ENCODE measurements at places on chromosomes 16 and 17.

DNA sequence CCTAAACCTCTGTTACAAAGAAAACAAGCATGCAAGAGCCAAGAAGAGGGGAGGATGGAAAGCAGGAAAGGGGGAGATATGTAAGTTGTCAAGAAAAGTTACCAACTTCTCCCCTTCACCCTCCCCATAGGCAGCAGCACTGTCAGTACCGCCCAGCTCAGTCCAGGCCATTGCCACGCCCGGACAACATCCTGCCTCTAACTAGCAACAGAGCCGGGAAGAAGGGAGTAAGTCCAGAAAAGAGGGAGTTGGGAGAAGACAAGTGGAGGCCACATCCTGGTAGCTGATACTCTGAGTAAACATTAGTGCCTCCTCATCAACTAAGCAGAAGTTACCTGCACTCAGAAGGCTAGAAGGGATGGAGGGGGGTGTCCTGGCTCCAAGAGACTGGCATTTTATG, 113.6 kb downstream of the SMG6 start:
- DNase-seq, result no peak

DNA sequence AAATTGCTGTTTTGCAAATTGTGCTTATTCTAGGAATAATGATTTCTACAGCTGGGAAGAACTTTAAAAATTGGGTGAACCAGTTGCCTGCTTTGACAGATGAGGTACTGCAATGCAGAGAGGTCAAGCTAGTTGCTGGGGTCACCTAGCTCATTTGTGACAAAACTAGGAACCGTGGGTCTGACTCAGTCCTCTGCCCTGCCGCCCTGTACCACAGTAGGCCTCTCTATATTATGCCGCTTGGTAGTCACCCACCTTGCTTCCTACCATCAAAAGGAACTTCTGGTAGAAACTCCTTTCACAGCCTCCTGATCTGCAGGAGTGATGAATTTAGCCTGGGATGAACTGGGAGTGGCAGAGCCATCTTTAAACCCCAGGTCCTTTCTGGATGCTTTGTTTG, 105.7 kb downstream of the PITPNC1 start:
- no peak for DNase-seq

- DNase-seq, result no peak
These were observed at the start of gene CD300LD for GRCh38 chr17:74592087-74592990. Gene CD300LD (minus strand): TSS chr17:74592283. CDS start chr17:74592202, 81 bp downstream.

DNA sequence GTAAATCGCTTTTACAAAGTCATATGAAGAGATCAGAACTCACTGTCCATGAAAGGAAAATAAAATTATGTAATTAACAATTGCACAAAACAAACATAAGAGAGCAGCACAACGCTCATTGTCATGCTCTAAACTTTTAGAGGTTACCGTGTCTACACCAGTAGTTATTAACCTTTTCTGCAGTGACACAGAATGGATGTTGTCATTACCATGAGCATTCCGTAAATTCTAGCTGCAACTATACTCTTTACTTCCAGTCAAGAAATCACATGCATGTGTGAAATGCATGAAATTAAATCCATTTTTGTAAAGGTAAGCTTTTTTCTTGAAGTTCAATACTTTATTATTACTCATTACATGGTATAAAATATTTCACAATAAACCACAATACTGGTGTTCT, 38.2 kb downstream of the USP32 start:
- DNase-seq, result no peak

GRCh38 chr16:74111456-74111982, 185.1 kb upstream of the PSMD7 start:
- DNase-seq, result no peak

DNA sequence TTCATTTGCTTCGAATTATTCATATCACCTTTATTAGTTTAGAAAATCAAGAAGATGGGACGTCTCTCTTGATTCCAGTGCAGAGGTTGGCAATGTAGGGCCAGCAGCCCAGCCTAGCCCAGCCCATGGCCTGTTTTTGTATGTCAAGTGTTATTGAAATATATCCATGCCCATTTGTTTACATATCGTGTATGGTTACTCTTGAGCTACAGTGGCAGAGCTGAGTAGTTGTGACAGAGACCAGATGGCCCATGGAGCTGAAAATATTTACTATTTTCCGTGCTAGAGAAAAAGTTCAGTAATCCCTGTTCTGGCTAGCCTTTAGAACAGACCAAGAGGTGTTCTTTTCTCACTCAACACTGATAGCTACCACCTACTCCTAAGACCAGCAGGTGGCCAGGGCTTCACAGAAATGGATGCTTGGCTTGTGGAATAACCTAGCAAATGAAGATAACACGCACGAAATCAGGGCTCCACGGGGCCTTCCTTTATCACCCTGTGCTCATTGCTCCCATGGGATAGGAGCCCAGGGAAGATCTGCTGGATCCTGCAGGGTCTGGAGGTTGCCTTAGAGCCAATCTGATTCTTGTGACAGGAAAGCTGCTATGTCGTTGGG, 123.2 kb upstream of the ANKFN1 start:
- no peak for DNase-seq

DNA sequence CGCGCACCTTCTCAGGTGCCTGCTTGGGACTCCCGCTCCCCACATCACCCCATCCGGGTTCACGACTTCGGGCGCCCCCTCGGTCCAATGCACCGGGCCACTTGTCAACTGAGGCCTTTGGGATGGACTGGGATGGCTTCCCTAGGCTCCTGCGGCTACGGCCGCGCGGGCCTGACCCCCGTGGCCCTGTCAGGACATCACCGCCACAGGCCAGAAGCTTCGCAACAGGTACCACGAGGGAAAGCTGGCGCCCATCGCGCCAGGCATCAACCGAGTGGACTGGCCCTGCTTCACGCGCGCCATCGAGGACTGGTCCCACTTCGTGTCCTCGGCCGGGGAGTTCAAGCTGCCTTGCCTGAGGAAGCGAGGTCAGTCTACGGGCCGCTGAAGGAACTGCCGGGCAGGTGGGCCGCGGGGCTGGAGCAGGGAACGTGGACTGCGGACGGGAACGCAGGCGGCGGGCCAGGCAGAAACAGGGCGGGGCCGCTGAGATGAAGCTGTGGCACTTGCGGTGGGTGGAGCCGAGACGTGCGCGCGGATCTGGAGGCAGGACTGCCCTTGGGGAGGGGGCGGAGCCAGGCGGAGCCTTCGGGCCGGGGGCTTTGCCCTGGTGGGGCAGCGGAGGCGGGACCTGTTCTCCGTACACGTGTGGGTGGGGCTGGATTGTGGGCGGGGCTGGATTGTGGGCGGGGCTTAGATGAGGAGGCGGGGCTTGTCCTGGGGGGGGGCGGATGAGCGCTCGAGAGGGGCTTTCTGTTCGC, 13.7 kb upstream of the CNGB1 start:
- peak; percentile 47 for DNase-seq

- no peak for DNase-seq
These were observed 365.7 kb downstream of the NPIPA8 start for GRCh38 chr16:17970816-17971331.

DNA sequence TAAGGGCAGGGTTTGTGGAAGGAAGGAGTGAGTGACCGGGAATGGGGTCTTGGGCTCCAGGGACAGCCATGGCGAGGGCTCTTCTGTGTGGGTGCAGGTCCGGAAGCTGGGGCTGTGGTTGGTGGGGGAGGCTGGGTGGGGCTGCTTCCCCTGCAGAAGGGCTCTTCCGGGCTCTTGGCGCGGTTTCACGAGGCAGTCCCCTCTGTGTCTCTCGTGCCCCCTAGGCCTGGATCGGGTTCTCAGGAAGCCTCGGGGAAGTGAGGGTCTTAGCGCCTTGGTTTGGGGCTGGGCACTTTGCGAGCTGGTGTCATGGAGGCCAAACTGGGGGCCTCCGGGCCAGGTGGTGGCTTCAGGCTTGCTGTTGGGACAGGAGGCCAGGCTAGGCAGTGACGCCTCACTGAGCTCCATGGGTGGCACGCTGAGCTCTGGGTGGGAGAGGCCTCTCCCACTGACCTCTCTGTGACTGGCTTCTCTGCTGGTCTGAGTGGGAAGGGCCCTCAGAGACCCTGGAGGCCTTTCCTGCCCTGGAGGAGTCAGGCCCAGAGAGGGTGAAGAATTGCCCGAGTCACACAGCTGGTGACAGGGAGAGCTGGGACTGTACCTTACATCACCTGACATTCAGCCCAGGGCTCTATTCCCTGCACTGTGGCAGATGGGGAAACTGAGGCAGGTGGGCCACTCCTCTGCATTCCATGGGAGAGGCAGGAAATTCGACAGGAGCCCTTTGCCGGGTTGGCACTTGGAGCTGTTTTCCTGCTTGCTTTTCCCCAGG, 8.2 kb downstream of the ADCY7 start:
- no peak for DNase-seq

DNA sequence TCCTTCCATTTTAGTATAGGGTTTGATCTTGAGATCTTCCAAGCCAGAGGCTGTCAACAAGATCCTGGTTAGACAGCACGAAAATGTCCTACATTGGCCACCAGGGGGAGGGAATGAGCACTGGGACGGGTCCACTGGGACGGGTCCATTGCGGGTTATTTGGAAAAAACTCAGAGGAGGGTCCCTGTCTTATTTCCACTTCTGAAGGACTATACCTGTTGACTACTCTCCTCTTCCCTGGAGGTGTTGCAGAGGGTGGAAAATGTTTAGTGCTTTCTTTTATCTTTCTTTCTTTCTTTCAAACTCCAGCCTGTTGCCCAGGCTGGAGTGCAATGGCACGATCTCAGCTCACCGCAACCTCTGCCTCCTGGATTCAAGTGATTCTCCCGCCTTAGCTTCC, 2.5 kb downstream of the TTLL6 start:
- peak; percentile 85 for DNase-seq

GRCh38 chr17:62933501-62934385, 32.3 kb upstream of the TANC2 start:
- no peak for DNase-seq

GRCh38 chr17:82647593-82648164, 565 bp downstream of the WDR45B start:
- DNase-seq, result peak; percentile 35

GRCh38 chr17:48925991-48926342, 17.8 kb downstream of the UBE2Z start:
- DNase-seq, result no peak

GRCh38 chr16:25751230-25751835, 59.6 kb downstream of the HS3ST4 start:
- no peak for DNase-seq

GRCh38 chr17:21377705-21378396, 1.7 kb downstream of the KCNJ12 start:
- DNase-seq, result no peak

DNA sequence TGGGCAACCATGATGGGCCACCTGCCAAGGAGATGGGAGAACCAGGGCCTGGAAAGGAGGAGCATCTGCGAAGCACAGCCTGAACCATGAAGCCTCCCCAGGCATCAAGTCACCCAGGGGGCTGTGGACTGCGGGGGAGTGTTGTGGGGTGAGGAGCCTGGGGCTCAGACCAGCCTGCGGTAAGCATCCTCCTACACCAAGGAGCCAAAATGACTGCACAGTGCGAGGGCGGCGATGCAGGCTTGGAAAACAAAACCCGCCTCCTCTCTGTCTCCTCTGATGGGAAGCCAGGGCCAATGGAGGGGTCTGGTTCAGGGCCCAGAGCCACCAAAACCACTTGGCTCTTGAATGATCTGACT, 18.1 kb upstream of the MAF start:
- no peak for DNase-seq

- no peak for DNase-seq
These were observed 26.0 kb upstream of the ITGB4 start for GRCh38 chr17:75695141-75695829.

All from COLO829 (cell line).